ENCODE measurements at places on chromosomes 4 and X.

GRCh38 chrX:150357790-150358189 is 5.3 kb upstream of the MAMLD1 start:
- DNase-seq, result no peak

DNA sequence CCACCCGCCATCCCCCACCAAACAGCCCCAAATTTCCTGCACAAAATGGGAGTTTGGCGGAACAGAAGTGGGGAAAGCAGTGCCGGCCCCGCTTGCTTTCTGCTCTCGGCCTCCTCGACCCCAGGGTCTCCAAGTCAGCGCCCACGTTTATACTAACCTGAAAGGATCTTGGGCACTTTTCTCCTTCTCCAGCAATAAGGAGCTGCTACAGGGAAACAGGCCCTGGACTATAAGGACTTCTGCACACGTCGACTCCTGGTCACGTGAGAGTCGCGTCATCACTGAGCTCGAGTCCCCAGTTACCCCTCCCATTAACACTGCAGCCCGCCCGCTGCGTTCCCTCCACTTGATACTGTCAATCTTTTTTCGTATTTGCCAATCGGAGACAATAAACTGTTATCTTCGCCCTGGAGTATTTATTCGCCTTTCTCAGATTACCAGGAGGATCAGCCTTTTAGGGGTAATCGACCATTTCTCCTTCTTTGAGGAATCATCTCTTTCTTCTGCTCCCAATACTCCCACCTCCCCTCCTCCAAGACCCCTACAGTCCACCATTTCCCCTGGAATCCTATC is at the start of gene TCEAL8:
Gene TCEAL8, minus strand, starts transcription at position 235 of the 573 bp plus-strand sequence. CDS start 1,176 bp downstream, outside the sequence.
- DNase-seq, result peak; percentile 48

DNA sequence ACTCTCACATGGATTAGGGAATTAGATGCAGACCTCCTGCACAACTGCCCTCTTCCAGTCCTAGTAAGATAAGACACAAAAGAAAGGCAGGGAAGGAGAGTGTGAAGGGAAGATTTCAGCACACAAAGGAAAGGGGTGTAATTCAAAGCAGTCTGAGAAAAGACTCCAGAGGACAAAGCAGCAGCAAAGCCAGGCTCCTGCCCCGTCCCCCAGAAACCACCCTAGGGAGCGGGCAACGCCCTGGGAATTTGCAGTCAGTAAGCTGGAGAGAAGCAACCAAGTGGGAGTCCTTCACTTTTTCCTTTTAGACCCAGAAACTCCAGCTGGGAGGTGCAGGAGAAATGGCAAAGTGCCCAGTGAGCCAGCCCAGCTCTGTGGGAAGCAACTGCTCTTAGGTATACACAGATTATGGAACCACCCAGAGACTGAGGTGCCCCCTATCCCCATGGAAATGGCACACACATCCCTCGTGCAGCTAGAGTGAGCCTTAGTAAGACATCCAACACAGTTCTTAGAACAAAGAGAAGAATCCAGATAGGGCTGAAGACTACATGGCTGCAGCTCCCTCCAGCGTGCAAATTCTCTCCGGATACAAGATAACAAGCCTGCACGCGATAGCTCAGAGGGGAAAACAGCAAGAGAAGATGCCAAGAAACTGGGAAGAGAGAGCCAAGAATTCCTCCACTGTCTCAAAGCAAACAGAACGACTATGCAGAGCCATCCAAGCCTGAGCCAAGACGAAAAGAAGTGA is 26.5 kb upstream of the IRAK1 start:
- DNase-seq, result no peak

GRCh38 chr4:65918212-65918611 is 247.9 kb upstream of the EPHA5 start:
- DNase-seq, result no peak

GRCh38 chrX:41025926-41026701 is 59.1 kb upstream of the USP9X start:
- DNase-seq, result no peak

DNA sequence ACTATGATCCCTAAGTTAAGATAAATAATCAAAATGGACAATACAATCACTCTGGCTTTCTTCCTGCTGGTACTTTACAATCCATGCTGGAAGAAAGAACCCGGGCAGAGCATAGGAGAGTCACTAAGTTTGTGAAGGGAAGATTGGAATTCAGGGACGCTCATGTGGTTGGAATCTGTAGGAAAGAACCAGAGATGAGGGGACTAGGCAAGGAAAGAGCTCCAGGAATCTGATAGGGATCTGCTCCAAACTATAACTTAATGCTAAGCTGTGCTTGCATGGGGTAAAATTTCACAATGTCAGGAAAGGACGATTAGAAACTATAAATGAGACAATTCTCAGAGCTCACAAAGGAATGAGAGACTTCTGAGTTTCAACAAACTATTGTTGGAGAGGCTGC is 167.5 kb downstream of the ADGRA3 start:
- no peak for DNase-seq

DNA sequence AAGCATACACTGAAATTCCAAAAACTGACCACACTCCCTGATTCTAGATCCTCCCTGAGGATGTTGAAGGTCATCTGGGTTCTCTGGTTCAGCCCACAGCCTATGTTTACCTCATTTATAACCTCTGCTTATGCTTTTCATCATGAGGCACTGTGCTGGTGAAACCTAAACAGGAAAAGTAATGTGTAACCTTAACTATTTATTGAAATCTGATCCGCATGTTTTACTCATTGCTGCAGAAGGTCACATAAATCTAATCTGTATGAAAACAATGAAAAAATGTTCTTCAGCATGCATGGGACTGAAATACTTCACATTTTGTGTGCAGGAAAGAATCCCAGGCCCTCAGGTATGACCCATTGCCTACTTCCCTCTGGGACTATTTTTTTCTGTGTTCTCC is 30.3 kb downstream of the UCHL1 start:
- DNase-seq, result no peak

DNA sequence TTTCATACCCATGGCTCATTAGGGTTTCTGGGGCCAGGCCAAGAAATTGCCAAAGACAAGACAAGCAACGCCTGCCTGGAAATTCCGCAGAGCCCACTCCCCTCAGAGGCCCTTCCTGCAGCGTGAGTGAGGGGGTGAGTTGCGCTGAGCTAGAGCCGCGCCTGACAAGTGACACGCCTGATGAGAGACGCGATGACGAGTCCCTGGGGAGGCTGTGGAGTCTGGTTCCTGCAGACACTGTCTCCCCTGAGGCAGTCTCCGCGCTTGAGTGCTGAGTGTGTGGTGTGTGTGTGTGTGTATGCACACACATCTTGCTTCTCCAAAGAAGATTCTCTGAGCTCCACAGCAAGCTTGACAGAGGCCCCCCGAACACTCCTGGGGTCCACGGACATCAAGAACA is 269.8 kb downstream of the BCOR start:
- no peak for DNase-seq

DNA sequence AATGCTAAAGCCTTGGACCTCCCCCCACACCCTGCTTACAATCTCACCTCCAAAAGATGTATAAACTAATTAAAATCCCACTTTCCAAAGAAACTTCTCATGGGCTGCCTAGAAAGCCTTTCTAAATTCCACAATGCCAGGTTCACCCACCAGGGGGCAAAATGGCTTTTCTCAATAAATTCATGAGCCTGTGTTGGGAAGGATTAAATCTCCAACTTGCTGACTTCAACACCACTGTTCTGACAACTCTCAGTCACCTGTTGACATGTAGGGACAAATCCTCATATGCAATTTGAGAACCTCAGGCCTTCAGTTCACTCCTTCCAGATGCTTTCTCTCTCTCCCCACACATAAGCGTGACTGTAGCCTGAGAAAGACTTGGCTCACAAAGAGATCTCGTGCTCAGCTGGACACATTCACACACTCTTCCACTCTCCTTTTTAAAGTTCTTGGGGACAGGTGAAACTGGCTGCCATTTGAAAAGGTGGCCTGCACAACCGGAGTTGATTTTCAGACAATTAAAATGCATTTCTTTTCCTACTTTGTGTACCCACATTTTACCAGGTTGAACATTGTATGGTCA is 88.6 kb upstream of the PRPS2 start:
- DNase-seq, result no peak

DNA sequence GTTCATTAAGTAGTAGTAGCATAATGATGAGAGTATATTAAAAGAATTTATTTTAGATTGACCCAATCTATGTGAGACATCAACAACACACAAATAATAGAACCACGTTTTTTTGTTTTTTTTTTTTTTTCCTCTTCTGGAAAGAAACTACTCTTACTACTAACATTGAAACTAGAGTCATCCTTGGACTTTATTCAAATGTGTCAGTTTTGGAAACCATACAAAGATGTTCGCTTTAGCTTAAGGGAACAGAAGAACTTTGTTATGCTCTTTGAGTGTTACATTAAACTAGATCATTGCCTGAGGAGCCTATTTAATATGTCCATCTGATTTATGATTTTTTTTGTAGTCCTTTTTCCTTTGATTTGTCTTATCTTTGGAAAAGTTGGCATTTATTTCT is 166.7 kb downstream of the RPA4 start:
- DNase-seq, result no peak

GRCh38 chrX:135973025-135973547 is 702 bp downstream of the MMGT1 start:
- no peak for DNase-seq

DNA sequence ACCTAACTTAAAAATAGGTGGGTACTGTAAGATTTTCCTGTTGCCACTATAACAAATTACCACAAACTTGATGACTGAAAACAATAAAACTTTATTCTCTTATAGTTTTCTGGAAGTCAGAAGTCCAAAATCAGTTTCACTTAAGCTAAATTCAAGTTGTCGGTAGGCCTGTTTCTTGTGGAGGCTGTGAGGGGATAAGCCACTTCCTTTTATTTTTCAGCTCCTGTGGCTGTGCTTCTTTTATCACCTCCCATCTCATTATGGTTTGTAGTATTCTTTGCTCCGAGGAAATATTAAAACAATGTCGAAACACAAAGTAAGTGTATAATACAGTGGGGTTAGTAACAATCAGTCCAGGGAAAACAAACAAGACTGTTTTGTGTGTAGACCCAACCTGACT is 610.5 kb upstream of the TECRL start:
- no peak for DNase-seq

- DNase-seq, result no peak
Observed at GRCh38 chr4:18192901-18193300, 171.3 kb upstream of the LCORL start.

DNA sequence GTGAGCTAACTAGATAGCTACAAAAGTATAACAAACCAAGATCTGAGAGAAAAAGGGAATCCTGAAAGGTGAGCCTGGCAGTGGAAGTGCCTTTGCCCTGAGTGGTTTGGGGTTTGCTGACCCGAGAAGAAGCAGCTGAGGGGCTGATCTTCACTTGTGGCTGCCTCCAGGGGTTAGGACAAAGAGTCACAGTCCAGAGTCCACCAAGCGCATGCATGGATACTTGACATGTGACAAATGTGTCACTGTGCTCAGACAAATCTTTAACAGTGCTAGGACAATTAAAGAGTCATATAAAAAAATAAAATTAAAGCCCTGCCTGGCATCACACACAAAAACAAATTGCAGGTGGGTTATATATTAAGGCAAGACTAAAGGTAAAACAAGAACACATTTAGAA is 26.4 kb downstream of the HMGB3 start:
- no peak for DNase-seq

DNA sequence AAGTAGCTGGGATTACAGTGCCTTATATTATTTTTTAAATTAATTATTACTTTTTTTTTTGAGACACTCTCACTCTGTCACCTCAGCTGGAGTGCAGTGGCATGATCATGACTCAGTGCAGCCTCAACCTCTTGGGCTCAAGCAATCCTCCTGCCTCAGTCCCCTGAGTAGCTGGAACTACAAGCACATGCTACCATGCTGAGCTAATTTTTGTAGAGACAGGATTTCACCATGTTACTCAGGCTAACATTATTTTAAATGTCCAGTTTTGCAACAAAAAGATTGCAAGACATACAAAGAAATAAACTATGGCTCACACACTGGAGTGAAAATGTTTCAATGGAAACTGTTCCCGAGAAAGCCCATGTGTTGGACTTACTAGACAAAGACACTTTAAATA is 59.2 kb downstream of the MND1 start:
- DNase-seq, result no peak

- no peak for DNase-seq
Observed at GRCh38 chr4:179097741-179098140, 1655.5 kb upstream of the AGA start.

DNA sequence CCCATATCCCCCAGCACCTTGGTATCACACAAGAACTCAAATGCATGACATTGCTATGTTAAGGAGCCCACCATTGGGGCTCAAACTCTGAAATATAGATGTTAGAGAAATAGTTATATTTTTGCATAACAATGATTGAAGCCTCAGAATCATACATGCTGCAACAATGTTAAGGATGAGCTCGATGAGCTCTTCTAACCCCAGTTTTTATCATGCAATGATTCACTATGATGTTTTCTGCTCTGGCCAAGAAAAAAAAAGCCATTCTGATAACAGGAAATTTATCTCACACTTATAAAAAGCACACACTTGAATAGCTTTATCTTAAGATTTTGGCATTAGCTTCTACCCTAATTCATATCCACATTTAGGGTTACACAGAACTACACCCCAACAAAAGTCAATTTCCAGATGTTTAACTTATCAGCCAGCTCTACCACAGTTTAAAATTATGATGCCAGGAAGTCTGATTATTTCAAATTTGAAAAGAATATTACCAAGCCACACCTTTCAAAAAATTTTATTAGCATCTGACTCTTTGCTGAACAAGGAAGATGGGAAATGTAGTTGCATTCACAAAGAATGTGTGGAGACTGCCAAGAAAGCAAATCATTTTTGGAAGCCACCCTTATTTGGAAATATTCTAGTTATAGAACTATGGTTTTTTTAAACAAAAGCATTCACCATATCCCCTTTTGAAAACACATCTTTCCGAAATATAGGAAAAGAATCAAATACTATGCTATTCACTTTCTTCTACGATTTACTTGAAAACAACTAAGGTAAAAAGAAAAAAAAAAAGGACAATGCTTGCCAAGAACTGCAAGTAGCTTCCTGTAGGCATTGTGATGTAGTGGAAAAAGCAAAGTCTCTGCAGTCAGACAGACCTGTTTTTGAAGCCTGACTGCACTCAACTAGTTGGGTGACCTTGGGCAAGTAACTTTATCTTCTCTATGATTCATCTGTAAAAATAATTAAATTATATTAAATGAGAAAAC is 100.8 kb upstream of the PLS3 start:
- no peak for DNase-seq

GRCh38 chr4:172980219-172980618 is 188.4 kb upstream of the GALNT7 start:
- no peak for DNase-seq

- DNase-seq, result no peak
Observed at GRCh38 chr4:118417325-118417724, 64.5 kb upstream of the PRSS12 start.

Data from stimulated activated CD4-positive, alpha-beta T cell treated with anti-CD3 and anti-CD28 coated beads, Interleukin-1b, Interleukin-23, amount 100 ng/mL, for 24 hours (primary cell).